HFFc6 (cell line): ENCODE measurements at places on chromosomes 7 and 10.

DNA sequence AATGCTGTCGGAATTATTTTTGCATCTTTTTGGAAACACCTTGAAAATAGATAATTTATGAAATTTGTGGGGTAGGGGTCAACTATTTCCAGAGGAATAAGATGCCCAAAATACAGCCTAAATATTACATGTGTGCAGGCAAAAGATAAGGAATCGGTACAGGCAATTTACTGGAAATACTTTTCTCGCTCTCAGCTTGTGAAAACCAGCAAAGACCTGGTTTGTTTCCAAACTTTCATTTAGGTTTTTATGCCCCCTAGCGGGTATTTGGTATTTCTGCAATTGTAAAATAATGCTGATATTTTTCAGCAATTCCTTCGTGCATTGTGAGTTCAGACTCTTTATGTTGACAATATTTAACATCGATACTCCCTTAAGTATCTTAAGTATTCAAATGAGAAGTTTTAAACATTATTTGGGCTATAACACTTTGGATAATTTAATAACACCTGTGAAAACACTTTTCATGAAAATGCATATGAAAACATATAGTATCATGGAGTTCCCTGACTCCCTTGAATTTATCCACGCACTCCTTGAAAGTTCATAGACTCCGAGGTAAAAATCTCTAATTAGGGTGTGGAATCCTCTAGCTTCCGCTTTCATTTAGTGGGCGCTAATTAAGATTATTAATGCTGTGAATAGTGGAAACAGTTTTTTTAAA is 132.4 kb downstream of the TSPAN12 start:
- DNase-seq: peak; percentile 27

DNA sequence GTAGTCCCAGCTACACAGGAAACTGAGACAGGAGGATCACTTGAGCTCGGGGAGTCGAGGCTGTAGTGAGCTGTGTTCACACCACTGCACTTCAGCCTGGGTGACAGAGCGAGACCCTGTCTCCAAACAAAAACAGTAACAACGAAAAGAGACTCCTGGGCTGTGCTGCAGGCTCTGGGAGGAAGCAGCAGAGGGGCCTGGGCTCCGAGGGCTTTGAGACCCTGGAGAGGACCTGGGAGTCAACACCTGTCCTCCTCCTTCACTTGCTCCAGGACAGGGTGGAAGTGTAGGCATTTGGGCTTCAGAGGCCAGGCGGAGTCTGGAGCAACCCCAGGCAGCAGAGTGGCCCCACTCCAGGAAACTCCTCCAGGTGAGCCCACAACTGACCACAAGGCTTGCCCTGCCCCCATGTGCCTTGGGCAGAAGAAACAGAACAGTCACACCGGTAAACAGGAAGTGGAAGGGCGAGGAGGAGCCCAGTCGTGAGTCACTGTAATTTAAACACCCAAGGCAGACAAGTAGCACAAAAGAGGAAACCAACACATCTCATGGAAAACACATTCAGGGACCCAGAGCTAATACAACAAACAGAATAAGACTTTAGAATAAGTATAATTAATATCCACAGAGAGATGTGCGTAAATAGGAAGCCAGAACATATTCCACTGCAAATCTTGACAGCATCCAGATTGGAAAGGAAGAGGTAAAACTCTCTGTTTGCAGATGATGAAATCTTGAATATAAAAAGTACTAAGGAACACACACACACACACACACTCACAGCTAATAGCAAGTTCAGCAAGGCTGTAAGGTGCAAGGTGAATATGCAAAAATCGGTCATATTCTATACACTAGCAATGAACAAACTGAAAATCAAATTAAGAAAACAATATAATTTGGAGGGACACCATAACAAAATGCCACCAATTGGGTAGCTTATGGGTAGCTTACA is 20.5 kb upstream of the RASGEF1A start:
- no peak for DNase-seq

DNA sequence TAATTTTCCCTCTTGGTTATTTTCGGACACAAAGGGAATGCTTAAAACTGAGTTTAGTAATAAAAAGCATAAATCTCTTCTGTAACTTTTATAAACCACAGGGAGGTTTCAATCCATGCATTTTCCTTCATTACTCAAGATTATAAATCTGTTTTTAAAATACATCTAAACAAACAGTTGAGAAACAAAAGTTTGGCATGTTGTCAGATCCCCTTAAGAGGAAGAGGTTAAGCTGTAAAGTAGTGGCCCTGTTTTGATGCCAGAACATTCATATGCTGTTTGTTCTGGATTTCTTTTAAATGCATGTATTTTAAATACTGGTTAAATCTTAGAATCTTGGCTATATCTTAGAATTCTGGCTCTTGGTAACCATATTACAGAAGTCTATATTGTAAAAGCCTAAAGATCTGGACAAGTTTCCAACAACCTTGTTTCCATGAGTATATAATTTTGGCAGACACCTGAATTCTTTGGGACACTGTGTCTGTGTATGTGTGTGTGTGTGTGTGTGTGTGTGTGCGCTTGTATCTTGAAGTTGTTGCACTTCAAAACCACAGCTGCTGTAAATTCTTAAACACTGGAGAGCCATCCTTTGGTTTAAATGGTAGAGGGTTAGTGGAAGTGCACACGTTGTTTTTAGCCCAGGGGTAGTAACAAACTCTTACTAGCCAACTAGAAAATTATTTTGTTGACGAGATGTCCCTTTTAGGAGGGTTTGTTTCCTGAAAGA is 6.8 kb upstream of the SEMA4G start:
- no peak for DNase-seq

GRCh38 chr7:51327287-51327717 is 10.7 kb upstream of the COBL start:
- DNase-seq: no peak

GRCh38 chr10:53463539-53463938 is 691.0 kb upstream of the MBL2 start:
- DNase-seq: no peak

DNA sequence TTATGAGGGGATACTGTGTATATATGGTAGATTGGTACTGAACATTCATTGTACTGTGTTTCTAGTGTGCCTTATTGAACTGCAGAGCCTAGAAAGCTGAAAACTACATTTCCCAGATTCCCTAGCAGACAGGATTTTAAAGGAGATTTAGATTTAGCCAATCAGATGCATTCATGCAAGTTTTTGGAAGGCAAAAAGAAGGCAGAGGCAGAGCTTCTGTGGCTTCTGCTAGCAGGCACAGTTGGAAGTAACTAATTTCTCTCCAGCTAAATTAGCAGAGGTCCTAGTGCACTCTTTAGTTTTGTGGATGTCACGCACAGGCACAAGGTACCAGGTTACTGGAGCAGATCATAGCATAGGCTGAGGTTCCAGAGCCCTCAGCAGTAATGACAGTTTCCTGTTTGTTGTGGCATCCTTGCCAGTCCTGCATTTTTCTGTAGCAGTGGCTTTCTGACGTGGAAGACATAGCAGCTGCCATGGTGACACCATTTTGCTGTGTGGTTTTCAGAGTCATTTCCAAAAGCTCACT is 83.7 kb upstream of the CCDC71L start:
- DNase-seq: no peak

DNA sequence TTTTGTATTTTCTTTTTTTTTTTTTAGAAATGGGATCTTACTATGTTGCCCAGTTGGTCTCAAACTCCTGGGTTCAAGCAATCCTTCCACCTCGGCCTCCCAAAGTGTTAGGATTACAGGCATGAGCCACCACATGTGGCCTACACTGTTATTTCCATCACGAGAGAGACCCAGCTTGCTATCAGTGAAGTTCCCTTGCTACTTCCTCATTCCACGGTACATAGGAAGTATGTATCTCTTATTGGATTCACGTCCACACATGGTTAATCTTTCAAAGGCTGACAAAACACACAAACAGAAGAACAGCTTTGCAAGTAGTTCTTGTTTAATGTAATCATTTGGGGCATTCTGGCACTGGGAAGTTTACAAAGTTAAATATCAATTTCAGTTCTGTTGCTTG is 50.9 kb downstream of the DCLRE1A start:
- DNase-seq: no peak

DNA sequence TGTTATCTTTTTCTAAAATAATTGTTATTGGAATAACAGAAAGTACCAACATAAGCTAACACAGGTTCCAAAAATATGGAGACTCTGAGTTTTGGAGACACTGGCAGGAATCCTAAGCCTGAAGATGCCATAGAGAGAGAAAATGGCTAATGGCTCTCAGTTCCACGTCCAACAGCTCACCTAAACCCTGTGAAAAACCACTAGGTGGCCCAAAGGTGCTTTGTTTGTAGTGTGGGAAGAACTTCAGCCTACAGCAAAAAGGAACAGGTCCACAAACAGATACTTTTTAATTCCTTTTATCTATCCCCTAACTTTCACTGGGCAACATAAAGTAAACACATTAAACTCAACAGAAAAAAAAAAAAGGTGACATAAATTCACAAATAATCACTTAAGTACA is 272.3 kb downstream of the SEMA3D start:
- no peak for DNase-seq

- peak; percentile 91 for DNase-seq
These were observed at the start of the genes KLLN and PTEN for GRCh38 chr10:87863053-87863943. Gene KLLN (minus strand): TSS chr10:87863533. CDS start chr10:87862487, 1,046 bp downstream. Gene PTEN (plus strand): TSS chr10:87863625. CDS start chr10:87864470, 845 bp downstream.

- no peak for DNase-seq
These were observed 18.8 kb downstream of the SORBS1 start for GRCh38 chr10:95542330-95542729.

DNA sequence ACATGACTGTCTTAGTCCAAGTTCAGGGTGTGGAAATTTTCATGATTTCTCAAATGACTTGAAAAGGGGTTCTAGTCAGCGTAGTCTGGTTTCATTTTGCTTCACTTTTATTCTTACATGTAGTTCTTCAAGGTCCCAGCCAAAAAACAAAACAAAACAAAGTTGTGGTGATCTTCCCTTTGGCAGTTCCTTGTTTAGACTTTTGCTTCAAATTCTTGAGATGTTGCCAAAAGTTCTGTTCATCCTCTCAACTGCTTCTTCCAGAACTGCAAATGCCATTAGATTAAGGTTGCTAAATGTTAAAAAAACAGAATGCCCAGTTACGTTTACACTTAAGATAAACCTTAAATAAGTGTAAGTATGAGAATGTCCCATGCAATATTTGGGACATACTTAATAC is 370.8 kb upstream of the LRRTM3 start:
- no peak for DNase-seq

- DNase-seq: no peak
These were observed at the start of gene GIMAP1 for GRCh38 chr7:150716368-150716767. Gene GIMAP1 (plus strand): TSS chr7:150716613. CDS start chr7:150719048, 2,435 bp downstream.

DNA sequence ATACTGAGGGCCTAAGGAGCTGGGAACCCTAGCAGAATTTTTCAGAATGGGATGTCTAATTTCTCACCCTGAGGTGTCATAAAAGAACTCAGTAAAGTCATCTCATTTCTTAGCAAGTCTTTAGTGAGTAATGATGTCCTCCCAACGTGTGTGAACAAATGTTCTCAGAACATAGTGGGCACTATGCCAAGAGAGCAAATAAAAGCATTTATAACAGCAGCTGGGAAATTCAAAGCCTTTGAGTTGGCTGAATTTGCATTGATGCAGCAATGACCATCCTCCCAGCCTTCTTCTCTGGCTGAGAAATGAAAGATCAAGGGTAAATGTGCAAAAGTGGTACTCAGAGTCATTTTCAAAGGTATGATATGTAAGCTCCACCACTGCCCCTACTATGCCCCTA is 109.4 kb downstream of the FAM107B start:
- DNase-seq: no peak

DNA sequence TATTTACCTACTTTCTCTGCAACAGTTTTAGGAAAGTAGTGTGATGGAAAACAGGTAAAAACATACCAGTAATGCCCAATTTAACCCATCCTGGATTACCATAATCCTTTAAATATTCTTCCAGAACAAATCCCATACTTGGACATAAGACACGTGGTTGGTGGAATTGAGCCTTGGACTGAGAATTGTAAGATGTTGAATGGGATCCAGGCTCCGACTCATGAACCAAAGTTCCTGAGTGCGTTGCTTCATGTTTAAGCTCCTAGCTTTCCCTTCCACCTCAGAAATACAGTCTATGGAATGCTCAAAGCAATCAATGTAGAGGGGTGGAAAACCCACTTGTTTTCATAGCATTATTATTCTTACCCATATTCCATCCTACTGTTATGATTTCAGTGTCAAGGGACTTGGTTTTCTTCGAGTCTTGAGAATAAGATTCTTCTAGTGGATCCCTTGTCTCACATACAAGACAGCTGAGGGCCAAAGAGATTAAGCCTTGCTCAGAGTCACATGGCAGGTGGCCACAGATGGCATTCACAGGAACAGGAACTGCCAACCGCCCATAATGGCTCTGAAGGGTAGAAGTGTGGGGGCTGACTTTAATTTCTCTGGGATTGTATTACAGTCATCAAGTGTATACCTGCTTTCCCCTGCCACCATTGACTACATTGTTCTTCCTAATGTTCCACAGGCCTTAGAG is 171.2 kb downstream of the GFRA1 start:
- DNase-seq: no peak
